Stimulated activated CD4-positive, alpha-beta T cell treated with anti-CD3 and anti-CD28 coated beads, Interleukin-4, amount 100 ng/mL, for 24 hours (primary cell): ENCODE measurements at places on chromosomes 16 and 17.

- DNase-seq: peak; percentile 20
Observed at GRCh38 chr17:1110862-1111598, 68.8 kb downstream of the ABR start.

DNA sequence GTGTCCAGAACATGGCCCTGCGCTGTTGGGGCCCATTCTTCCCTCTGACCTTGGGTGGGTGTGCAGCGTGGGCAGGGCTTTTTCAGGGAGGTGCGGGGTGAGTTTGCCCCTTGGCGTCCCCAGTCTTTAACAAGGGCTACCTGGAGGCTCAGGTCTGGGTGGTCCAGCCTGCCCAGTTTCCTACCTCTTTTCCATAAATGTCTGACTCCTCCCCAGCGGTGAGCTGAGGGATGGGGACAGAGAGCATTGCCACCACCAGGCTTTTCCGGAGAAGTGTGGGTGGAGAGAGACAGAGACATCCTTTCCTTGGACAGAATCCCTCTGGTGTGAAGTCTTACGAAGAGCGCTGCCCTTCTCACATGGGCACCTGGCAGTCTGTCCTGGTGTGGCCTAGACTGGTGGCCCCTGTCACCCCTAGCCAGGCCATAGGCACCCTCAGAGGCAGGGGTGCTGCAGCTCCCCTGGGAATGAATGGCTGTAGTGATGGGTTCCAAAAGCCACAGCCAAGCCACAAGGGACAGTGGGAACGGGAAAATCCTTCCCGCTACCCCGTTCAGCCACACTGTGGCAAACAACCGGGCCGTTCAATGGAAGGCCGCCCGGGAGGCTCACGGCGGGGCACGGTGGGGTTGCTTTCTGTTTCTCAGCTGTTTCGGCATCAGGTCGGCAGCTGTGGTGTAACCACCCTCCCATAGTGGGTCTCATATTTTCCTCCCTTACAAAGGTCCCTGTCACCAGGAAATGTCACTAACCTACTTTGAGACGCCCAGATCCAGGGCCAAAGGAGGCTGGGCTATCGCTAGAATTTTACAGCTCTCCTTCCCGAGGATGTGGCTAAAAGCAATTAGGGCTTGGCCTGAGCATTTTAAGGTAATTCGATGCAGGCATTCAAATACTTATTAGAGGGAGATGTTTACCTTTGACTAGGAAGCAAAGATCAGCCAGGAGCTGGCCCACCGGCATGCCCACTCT is 61.9 kb upstream of the GSE1 start:
- no peak for DNase-seq

GRCh38 chr16:56506941-56507340 is 12.9 kb downstream of the BBS2 start:
- no peak for DNase-seq

DNA sequence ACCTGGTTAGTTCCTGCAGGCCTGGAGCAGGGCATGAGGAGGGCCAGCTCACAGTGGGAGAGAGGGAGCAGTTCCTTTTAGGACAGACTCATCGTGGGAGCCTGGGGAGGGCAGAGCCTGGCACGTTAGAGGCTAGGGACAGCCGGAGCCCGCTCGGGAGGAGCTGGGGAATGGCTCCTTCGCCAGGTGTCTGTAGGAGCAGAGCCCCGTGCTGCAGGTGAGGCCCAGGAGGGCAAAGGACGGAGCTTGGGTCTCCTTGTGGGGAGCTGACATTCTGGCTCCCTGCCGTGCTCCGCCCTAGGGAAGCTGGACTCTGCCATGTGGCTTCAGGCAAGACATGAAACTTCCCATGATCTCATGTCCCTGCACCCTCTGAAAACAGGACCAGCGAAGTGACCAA is 18.7 kb upstream of the MTSS2 start:
- DNase-seq: no peak

DNA sequence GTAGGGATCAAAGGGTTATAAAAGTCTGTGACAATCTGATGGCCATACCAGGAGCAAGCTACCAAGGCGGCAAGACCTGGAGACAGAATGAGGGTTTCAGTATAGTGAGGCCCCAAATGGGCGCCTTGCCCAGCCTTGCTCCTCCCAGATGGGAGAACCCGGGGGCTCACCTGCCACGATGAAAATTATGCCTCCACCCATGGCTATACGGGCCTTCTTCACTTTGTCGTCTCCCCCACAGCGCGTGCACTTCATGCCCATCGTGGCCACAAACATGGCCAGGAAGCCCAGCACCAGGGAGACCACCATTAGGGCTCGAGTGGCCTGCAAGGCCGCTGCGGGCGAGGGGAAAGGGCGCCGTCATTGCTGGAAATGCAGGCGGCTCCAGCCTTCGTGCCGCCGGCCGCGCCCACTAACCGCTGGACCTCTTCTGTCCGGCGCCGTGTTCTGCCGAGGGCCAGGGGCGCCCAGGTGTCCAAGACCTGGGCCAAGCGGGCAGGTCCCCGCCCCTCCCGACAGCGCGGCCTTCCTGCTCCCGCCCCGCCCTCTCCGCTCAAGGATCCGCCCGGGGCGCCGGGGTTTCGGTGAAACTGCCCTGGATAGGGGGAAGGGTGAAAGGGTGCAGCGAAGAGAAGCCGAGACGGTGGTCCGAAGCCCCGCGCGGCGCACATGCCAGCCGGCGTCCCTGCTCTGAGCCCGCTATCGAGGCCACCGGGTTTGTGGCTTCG is 1.5 kb downstream of the CLDN7 start:
- peak; percentile 33 for DNase-seq

GRCh38 chr17:32266051-32266388 is 388 bp downstream of the RHBDL3 start:
- no peak for DNase-seq

GRCh38 chr16:76897816-76898215 is 293.2 kb upstream of the MON1B start:
- DNase-seq: no peak

- DNase-seq: no peak
Observed at GRCh38 chr17:7700510-7700909, 4.5 kb upstream of the EFNB3 start.

DNA sequence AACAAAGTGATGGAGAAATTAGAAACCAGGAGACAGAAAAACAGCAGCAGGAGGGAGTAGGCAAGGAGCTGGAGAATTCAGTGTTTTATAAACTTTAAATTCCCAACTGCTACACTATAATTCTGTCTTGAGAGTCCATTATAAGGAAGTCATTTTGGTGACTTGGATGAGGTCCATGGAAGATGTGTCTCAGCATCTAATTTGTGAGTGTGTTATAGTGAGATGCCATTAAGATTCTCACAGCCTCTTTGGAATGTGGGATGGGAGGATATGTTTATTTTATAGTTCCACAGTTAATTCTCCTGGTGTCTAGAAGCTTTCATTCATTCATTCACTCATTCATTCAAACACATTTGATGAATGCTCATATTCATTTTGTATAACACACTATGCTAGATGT is 206.0 kb upstream of the MYOCD start:
- DNase-seq: no peak

- no peak for DNase-seq
Observed at GRCh38 chr16:57626420-57627170, 1.8 kb upstream of the ADGRG1 start.
